ENCODE measurements at places on chromosomes 3 and 15. TPM values are rescaled to one million over a fixed set of nuclear protein-coding genes. Genes with fewer than 3 reads are reported as not detected.

Gene LRRC3B
- total RNA-seq: not detected

Gene SCG5
- total RNA-seq: 16.5 TPM

Gene IQCB1
- 3.9 TPM for total RNA-seq

Gene RPL39L
- 1.5 TPM for total RNA-seq

DNA sequence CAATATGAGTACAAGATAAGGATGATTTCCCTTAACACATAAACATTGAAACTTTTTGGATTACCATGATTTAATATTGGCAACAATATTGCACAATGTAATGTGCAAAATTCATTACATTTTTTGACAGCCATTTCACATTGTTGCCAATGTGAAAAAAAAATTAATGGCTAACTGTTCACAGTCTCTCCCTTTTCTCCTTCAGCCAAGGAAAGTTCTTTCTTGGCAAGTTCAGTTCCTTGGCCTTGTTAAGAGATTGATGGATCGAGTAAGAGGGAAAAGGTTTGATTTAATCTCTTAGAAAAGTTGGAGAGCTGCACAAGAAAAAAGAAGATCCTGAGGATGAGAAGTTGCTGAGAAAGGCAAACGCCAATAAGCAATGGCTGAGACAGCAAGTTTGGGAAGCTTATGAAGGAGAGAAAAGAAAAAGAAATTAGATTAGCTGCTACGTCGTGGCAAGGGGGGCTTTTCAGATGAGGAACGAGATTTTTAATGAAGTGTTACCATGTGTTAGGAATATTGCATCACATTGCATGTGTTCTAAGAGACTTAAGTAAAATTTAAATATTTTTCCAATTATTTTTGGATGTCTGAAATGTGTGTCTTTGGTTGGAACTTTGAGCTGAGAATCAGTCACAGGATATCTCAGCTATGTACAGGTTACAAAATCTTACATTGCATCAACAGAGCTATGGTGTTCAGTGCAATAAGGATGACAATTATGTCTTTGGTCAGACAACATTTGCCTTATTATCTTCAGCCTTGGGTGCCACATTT lies 61.4 kb upstream of the ZNF280D start:
- DNase-seq: no peak

- DNase-seq: no peak
These were observed 11.8 kb upstream of the MEIS2 start for GRCh38 chr15:37112171-37112570.

DNA sequence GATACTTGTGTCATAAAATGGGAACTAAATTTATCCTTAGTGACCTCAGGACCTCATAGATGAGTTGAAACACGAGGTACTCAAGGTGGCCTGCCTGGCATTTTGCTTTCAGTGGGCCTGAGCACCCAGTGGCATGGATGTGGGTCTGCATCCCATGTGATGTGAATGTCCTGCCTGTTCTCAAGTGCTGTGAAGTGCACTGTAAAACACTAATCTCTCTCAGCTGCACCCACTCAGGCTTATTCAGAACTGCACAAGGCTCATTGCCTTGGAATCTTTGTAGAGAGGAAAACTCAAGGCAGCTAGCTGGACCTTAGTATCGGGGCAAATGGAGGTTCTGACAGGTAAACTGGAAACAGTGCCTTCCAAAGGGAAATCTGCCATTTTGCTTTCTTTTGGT lies 767.0 kb downstream of the TUSC7 start:
- DNase-seq: no peak

- DNase-seq: no peak
These were observed 9.8 kb upstream of the LRRC34 start for GRCh38 chr3:169822540-169822939.

DNA sequence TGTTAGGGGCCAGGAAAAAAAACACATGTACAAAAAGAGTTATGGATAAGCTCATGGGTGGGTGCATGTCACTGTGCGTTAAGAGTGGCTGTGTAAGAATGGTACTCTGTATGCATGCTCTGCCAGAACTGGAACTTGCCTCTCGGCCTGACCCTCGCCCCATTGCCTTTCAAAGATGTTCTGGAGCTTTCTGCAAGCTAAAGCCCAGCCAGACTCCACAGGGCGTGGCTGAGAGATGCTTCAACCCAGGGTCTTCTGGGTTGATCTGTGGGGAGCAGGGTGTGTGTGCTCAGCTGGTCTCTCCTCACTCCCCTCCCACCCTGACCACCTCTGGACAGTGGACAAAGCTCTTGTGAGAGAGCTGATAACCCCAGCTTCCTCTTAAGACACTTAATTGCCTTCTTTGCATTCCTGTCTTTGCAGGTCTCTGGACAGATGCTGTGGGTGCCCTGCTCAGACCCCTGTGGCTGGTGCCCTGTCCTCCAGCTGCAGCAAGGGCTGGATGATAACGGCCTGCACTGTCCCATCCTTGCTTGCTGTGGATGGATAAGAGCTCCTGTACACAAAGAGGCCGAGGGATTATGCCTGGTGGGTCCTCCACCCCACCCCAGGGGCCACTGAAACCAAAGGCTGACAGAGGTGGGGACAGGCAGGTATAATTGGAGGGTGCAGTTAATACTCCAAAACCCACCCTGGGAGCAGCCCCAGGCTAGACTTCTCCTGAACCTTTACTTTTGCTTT lies 28.7 kb downstream of the ALDH1L1 start:
- peak; percentile 37 for DNase-seq

DNA sequence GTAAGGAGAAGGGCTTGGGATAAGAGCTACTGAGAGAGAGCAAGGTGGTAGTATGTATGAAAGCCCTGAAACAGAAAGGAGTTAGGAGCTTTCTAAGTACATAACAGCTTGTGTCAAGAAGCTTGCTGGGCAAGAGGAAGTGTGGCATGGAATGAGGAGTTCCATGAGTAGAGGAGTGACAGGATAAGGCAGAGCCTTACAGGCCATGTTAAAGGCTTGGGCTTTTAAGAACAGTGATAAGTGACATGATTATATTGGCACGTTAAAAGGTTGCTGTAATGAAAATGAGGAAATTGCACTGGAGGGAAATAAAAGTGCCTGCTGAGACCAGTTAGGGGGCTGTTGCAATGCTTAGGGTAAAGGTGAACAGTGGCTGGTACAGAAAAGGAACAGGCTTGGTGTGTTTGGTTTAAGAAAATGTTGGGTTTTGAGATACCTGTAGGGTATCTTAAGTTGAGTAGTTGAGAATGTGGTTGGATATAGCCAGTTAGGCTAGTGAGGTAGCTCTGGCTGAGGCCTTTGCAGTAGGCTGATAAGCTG lies 49.0 kb downstream of the MEF2A start:
- DNase-seq: no peak

DNA sequence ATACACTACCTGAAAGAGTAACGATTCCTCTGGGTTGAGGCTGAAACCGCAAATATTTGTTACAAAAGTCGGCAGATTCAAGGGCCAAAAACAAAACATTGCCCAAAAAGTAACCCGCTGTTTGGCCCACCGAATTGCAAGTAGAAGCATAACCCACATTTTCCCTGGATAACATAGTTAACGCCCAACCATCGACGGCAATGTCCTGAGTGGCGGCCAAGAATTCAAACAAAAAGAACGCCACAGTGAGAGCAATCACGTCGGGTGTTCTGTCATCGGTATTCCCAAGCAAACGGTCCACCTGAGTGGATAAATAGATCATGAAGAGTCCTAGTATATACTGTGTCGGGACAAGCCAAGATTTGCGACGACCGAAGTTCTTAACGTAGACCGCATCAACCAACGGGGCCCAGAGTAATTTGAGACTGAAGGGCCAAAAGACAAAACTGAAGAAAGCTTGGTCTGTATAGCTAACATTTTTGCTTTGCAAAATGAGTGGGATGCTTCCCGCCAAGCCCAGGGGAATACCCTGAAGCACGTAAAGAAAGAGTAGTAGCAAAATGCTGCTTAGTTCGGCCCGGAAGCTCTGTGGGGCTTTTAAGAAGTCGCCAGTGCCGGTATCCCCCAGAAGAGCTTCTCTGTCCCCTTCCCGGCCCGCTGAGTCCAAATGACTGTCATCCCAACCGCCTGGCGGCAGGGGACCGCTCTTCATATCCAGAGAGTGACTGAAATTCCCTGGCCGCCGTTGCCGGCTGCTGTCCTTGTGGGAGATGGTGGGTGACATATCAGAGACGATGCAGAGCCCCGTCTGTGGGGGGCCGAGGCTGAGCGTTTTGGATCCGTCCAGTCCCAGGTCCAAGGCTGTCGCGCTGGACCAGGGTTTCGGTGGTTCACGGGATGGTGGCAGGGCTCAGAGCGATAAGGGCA lies 750 bp downstream of the SLC33A1 start:
- DNase-seq: no peak

- DNase-seq: peak; percentile 67
These were observed 505 bp upstream of the WNT5A start for GRCh38 chr3:55487381-55488241.

GRCh38 chr15:73944161-73945129 lies 18.2 kb downstream of the LOXL1 start:
- DNase-seq: no peak

GRCh38 chr3:184314700-184315542 lies 515 bp downstream of the EIF4G1 start:
- peak; percentile 91 for DNase-seq

DNA sequence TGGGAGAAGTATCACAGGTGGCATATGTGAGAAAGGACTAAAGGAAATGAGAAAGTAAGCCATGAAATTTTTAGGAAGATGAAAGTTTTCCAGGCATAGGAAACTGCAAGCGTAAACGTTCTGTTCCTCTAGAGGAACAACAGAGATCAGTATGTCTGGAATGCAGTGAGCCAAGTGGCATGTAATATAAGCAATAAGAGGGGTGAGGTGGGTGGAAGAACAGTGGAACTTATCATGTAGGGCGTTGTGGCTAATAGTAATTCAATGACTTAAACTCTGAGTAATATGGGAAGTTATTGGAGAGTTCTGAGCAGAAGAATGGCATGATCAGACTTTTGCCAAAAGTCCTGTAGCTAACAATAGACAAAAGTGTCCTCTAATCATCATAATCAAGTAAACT lies 902.9 kb downstream of the EPHA3 start:
- no peak for DNase-seq

GRCh38 chr15:29687939-29688505 lies 134.2 kb downstream of the TJP1 start:
- DNase-seq: no peak

DNA sequence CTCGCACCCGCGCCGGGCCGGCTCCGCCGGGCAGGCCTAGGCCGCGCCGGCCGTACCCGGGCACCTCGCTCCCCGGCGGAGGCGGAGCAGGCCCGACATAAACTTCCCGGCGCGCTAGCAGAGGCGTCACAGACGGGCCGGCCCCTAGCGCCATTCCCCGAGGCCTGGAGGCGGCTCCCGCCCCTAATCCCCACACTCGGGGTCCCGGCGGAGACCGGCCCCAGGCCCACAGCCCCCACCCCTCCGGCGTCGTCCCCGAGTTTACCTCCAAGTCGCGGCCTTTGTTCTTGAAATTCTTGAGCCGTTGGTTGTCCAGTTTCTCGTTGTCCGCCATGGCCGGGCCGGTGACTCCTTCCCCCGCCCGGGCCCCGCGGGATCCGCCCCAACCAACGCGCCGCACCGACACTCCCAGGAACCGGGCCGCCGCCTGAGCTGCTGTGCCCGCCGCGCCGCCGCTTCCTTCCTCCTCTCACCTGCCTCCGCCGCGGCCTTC lies 376 bp downstream of the KPNA4 start:
- DNase-seq: peak; percentile 79

GRCh38 chr15:98292442-98293240 lies 332.1 kb downstream of the ARRDC4 start:
- no peak for DNase-seq

DNA sequence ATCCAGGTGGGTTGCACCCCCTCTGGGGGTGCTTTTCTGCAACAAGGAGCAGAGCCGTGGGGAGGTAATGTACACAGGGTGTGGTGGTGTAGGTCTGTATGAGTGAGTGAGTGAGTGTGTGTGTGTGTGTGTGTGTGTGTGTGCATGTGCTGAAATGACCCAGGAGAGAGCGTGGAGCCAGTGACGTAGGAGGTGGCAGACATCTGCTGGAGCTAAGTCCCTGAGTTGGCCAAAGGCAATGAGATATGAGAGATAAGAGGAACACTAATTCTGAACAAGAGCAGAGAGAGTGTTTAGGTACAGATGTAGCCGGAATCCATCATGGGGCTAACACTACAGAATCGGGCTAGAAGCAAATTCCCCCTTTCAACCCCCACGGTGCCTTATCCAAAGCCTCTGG lies 27.6 kb downstream of the BDH1 start:
- DNase-seq: no peak
